ENCODE measurements at places on chromosomes 16 and 17.

DNA sequence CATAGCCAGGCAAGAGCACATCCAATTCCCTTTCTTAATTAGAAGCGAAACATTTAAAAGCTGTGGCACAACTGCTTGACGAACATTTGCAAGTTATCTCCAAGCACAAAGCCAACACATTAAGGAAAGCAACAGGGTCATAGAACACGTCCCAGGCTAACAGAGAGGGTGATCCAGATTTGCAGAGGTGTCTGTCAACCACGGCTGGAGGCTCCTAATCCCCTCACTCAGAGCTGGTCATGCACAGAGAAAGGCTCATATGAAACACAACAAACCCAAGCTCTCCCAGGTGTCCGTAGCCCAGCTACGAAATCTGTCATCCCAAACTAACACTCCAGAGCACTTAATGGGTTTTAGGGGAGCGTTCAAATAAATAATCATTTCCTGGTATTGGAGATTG is 276.1 kb downstream of the SLC39A11 start:
- DNase-seq: no peak

DNA sequence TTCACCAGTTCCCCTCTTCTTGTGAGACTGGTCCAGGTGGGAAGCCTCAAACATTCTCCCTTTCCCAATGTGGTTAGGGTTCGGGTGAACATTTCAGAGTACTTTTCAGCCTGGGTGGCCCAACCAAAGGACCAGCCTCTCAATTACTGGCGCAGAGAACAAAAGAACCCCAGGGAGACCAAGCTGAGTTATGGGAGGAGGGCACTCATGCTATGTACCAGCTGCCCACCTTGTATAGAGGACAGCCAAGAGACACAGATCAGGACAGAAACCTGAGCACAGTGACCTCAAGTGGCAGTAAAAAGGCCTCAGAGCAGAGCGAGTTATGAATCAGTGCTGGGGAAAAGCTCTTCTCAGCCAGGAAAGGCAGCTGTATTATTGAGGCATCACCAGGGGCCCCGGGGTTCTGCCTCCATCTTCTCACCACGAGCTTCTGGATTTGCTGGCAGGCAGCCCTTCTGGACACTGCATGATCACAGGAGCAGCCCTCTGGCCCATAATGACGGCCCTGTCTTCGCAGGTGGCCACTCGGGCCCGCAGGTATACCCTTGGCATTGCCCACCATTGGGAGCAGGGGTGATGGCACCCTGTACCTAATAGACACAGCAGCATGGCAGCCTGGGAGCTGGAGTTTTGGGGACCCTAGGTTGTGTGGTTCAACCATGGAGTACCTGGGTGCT is 3.8 kb downstream of the G6PC3 start:
- no peak for DNase-seq

- DNase-seq: no peak
These were observed 88.8 kb downstream of the CACNG1 start for GRCh38 chr17:67133161-67133560.

DNA sequence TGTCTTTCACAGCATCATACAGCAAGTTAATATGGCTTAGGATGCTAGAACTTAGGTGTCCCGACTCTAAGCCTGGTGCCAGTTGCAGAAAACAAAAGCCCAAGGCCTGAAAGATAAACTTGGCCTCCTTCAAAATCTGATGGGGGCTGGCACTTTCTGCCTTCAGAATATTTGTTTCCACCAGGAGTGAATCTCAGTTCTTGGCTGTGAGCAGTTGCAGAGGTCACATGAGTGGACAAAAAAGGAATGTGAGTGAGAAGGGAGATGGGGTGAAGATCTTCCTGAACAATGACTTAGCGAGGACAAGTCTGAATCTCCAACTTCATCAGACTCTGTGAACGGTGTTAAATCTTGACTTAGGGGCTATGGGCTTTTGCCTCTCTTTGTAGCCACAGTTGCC is 46.6 kb downstream of the HOXB1 start:
- DNase-seq: no peak

- no peak for DNase-seq
These were observed 15.7 kb upstream of the CPPED1 start for GRCh38 chr16:12819126-12820117.

GRCh38 chr16:27235938-27236245 is 32.6 kb downstream of the KDM8 start:
- DNase-seq: no peak

GRCh38 chr16:57360321-57360935 is 1.8 kb downstream of the CCL22 start:
- DNase-seq: peak; percentile 77

GRCh38 chr16:89827383-89828198 is 684 bp upstream of the SPIRE2 start:
- DNase-seq: peak; percentile 57

GRCh38 chr16:79980650-79981521 is 380.3 kb upstream of the MAF start:
- peak; percentile 82 for DNase-seq

Data from posterior cingulate gyrus (tissue), 11 donors.